Neural crest cell (in vitro differentiated cells): ENCODE measurements at places on chromosomes 13 and 19. TPM values are rescaled to one million over a fixed set of nuclear protein-coding genes. Genes with fewer than 3 reads are reported as not detected.

The FFAR2 gene
- total RNA-seq, result not detected in 2 replicates

DNA sequence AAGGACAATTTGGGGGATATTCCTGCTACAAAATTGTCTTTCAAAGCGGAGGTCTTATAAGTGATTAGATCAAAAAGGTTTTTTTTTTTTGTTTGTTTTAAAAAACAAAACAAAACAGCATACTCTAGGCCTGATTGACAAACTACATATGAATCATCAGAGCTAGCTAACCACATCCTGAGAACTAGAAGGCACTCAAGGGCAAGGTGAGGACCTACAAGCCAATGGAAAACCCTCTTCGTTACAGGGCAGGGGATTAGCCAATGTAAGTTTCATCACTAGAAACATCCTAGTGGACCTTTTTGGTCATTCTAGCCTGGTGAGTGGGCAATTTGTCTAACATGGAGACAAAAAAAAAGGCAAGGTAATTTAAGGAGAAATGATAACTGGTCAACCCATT, 428.6 kb downstream of the RFC3 start:
- DNase-seq, result no peak

- no peak for DNase-seq
Measured at GRCh38 chr13:51843529-51843928, 1.4 kb downstream of the TMEM272 start.

The NANOS3 gene
- 0.73 and 1.6 TPM in 2 replicates for total RNA-seq

DNA sequence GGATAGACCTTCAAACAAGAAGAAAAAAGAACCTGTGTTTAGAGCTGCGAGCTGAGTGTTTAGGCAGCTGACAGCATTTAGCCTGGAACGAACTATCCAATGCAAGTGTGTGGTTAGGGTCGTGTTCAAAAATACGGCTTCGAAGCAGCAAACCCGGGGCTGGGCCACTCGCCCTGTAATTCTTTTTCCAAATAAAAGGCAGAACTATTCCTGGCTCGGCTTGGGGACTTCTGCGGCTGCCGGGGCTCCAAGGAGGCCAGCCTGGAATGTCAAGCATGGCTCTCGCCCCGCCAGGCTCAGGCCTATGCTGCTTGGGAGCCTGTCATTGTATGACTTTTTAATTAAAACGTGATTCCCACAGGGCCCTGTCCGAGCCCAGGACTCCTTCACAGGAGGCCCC, 51.7 kb upstream of the KLF2 start:
- DNase-seq, result peak; percentile 8
